ENCODE measurements at places on chromosomes 13 and 19.
A peak's percentile ranks its signal among the peaks of the same experiment; 100 is the strongest.

- DNase-seq = no peak
Observed at GRCh38 chr13:87779426-87779825, 108.3 kb downstream of the SLITRK5 start.

DNA sequence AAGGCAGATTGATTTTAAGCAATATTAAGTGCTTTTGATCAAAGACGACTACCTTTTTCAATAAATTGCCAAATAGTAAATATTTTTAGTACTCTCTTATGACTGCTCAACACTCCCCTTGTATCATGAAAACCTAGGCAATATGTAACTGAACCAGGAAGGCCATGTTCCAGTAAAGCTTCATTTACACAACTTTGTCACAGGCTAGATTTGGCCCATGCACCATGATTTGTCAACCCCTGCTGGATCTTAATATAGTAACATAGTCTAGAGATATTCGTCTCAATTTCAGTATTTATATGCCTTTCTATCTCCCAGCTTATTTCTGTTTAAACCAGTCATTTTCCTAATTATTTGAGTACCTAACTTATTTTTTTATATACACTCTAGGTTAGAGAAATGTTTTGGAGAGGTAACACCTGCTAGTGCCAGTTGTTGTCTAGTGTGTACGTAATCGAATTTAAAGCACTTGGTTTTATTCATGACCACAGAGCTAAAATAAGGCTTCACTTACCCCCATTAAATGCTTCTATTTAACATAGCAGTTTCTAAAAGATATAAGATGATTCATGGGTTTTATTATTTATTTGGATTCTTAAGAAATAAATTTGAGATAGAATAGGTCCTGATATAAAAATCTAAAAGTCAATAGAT lies 21.0 kb downstream of the TPP2 start:
- no peak for DNase-seq

GRCh38 chr13:42766016-42766415 lies 15.4 kb upstream of the FAM216B start:
- no peak for DNase-seq

GRCh38 chr13:53863520-53863919 lies 834.9 kb downstream of the OLFM4 start:
- no peak for DNase-seq

DNA sequence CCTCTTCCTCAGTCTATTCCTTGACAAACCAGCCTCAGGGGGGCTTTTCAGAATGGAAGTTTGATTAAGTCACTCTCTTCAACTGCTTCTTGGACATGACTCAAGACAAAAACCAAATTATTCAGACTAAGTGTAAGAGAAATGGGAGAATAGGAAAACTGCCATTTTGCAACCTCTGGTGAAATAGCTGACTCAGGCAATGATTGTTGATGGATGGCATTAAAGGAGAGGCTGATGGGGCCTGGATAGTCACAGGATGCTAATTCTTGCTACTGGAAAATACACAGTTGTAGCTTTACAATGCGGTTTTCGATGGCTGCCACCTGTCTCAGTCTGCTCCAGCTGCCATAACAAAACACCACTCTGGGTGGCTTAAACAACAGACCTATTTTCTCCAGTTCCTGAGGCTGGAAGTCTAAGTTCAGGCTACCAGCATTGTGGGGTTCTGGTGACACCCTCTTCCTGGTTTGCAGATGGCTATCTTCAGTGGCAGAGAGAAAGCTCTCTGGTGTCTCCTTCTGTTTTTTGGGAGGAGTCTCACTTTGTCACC lies 6.1 kb downstream of the NOSIP start:
- DNase-seq = no peak

DNA sequence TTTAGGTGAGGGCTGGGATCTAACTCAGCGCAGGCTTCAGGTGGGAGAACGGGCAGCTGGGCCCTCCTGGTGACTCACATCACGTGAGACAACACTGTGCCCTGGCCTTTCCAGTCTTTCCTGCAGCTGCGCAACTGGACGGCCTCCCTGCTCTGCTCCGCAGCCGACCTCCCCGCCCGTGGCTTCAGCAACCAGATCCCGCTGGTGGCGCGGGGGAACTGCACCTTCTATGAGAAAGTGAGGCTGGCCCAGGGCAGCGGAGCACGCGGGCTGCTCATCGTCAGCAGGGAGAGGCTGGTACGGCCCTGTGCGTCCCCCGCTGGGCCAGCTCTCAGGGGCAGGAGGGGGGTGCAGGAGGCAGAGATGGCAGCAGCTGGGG lies 8.8 kb downstream of the SPPL2B start:
- DNase-seq = no peak

DNA sequence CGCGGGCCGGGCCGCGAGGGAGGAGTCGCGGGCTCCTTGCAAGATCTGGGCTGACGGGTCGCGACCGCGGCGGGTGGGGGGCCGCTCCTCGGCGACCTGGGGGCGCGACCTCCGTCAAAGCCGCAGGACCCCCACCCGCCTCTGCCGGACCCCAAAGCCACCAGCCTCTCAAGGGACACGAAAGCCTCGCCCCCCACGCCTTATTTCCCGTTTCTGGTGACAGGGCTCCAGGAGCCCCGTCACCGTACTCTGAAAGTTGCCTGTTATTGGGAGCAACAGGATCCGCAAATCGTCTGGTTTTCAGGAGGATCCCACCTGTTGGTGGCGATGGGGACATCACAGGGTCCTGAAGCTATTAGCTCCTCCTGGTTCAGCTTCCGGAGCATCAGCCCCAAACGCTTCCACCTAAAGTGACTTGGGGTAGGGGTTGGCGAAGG lies 530 bp downstream of the MAU2 start:
- no peak for DNase-seq

- DNase-seq = no peak
Observed at GRCh38 chr19:58330458-58330857, 3.7 kb downstream of the ZSCAN22 start.

DNA sequence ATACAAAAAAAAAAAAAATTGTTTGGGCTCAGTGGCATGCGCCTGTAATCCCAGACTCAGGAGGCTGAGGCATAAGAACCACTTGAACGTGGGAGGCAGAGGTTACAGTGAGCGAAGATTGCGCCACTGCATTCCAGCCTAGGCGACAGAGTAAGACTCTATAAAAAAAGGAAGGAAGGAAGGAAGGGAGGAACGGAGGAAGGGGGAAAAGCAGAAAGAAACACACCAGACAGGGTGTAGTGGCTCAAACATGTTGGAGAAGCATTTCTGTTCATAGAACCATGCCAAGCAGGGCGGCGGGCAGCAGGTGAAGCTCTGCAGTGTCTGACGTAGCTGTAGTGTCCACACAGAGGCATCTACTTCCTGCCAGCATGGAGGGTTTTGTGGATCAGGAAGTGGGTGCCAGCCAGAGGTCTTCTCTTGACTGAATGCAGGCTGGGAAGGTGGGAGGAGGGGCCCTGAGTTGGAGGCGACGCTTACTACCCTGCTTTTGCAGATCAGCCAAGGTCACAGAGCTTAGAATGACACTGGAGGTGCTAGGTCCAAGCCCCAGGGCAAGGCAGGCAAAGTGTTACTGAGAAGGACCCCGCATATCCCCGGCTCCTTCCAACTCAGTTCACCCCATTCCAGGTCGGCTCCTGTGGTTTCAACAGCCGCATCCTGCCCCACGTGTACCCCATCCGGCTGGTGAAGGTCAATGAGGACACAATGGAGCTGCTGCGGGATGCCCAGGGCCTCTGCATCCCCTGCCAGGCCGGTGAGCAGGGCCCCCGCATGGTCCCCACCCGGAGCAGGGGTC lies 11.6 kb upstream of the PGLS start:
- DNase-seq = no peak

DNA sequence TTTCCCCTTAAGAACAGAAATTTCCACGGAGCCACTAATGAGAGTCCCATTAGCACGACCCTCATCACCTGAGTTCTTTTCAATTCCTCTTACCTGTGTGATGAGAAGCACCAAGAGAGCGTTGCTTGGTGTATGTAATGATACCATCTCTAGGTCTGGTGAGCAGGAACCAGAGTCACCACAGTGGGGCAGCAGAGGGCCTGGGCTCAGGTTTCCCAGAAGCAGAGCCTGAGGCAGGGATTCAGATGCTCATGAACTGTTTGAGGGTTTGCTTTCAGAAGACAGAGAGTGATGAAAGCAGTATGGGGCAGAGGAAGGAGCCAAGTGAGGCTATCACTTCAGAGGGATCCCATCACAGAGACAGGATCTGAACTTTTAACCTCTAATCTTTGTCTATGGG lies 3.1 kb upstream of the PTPRH start:
- no peak for DNase-seq

DNA sequence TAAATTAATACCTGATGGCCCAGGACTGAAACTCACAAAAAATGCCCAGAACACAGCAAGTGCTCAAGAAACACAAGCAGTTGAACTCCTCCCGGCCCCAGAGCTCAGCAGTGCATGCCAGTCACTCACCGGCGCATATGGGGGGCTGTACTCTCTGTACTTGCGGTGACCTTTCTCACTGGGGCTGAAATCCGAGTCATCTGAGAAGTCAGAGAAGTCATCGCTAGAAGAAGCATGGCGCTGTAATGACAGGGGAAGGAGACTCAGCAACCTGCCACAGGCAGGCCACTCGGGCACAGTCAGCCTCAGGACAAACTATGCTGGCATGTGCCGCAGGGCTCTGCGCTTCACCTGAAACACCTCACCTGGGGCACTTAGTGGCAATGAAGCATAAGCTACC lies 19.7 kb downstream of the ZC3H4 start:
- no peak for DNase-seq

GRCh38 chr19:53772943-53773342 lies 51.2 kb downstream of the NLRP12 start:
- DNase-seq = peak; percentile 12

DNA sequence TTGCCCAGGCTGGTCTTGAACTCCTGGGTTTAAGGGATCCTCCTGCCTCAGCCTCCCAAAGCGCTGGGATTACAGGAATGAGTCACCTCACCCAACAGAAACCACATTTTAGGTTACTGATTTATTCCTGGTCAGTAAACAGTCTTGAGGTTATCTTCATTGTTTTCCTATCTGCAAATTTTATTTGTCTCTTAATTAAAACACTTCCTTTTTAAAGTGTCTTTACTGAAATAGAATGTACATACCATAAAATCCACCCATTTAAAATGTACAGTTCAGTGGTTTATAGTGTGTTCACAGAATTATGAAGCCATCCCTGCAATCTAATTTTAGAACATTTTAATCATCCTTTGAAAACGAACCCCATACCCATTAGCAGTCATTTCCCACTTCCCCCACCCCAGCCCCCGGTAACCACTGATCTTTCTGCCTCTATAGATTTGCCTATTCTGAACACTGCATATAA lies 63.0 kb downstream of the MAP4K1 start:
- no peak for DNase-seq

- no peak for DNase-seq
Observed at GRCh38 chr13:51645761-51646670, 61.8 kb downstream of the WDFY2 start.

- DNase-seq = no peak
Observed at GRCh38 chr13:33865945-33866344, 48.0 kb downstream of the RFC3 start.

GRCh38 chr19:670609-671075 lies 5.5 kb upstream of the FSTL3 start:
- DNase-seq = no peak

- no peak for DNase-seq
Observed at GRCh38 chr13:98507282-98507797, 69.6 kb downstream of the STK24 start.

GRCh38 chr19:2561895-2562294 lies 86.0 kb downstream of the GADD45B start:
- DNase-seq = peak; percentile 33

DNA sequence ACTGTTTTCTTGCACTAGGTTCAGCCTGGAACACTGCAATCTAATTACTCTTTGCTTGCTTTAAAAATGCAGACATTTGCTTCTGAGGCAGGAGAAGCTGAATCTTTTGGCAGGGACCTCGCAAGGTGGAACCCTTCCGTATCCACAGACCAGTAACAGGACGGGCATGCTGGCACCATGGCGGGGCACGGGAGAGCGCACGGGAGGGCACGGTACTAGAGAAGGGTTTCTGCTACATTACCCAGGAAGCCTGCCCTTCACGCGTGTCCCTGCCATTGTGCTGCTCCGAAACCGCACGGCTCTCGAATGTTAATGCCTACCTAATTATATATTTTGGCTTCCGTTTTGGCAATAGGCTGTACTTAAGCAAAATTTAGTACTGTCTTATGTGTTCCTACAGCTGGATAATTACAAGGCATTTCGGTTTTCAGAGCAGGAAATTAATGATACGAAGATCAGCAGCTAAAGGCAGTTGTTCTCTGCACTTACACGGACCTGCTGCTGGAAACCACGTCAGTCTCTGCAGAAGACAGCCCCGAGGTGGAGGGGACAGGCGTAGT lies 430.4 kb downstream of the IRS2 start:
- no peak for DNase-seq

DNA sequence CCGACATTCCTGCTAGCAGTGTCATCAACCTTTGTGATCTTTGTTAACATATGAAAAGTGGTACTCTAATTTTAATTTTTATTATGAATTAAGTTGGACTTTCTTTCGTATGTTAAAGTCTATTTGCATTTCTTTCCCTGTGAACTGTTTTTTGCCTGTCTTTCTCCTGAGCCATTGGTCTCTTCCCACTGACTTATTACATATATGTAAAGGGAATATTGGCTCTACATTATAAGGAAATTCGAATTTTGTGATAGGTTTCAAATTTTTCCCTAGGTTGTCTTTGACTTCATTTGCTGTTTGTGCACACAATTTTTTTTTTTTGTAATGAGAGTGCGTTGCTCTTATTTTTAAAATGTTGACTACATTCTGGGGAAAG lies 442 bp upstream of the CDC16 start:
- DNase-seq = no peak

DNA sequence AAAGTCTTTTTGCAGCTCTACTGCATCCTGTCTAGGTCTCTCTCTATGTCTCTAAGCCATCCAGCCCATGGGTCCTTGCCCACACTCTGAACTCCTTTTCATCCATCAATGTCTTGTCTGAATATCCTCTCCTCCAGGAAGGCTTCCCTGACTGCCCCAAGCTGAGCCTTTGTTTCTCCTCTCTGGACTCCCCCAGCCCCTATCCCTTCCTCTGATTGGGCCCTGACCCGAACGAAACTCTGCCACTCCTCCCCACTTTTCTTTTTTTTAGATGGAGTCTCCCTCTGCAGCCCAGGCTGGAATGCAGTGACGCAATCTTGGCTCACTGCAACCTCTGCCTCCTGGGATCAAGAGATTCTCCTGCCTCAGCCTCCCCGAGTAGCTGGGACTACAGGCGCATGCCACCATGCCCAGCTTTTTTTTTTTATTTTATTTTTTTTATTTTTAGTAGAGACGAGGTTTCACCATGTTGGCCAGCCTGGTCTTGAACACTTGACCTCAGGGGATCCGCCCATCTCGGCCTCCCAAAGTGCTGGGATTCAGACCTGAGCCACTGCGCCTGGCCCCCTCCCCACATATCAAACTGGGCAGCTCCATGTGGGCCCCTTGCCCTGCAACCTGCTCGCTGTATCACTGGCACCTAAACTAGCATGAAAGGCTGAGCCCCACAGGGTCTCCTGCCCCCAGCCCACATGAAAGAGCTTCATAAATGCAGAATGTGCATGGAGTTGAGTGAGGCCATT lies 870 bp upstream of the UNC13A start:
- no peak for DNase-seq

GRCh38 chr19:42249149-42249750 lies 5.7 kb downstream of the ERF start:
- DNase-seq = no peak
